ENCODE measurements at places on chromosomes 5 and 9.
A peak's percentile ranks its signal among the peaks of the same experiment; 100 is the strongest.

GRCh38 chr5:74293182-74293581, 347.3 kb downstream of the ENC1 start:
- DNase-seq: no peak

- DNase-seq: no peak
Observed at GRCh38 chr9:102178811-102179210, 440.4 kb upstream of the GRIN3A start.

DNA sequence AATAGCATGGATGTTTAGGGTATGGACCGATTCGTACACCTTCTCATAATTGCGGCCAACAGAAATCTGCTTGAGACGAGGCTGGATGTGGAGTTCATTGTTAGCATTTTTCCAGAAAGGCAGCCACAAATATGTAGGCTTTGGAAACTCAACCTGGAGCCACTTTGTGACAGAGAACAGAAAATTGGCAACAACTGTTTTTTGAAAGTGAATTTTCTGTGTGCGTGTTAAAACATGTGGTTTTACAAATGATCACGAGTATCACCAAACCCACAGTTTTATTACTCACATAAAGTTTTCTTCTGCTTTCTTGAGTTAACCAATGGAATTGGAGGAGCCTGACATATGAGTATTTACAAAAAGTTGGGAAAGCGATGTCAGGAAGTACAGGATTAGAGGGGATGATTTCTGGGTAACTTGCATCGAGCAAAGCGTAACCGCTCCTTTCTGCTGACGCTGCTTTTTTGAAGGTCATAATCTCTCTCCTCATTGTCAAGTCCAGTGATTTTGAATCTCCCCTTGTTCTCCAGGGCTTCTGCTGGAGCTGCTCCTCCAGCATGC, 138.5 kb upstream of the TAF11L2 start:
- no peak for DNase-seq

GRCh38 chr5:98227489-98227888, 546.0 kb upstream of the RGMB start:
- peak; percentile 61 for DNase-seq

- no peak for DNase-seq
Observed at GRCh38 chr5:174690271-174690670, 34.1 kb upstream of the MSX2 start.
